ENCODE measurements at places on chromosomes 6 and 20.

DNA sequence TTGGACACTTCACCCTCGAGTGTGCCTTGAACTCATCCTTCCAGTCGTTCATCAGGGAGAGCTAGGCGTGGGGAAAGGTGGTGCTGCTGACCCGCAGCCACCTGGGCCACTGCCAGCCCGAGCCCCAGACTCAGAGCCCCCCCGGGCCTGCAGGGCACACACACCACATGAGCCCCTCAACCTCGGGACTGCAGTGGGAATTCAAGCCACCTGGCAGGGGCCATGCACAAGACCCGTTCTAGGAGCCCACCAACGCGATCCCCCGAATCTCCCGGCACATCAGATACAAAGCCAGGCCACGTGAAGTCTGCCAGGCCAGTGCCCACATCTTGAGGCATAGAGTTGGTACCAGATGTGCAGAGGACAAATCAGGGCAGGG is 2.8 kb downstream of the ZNF512B start:
- DNase-seq: no peak

DNA sequence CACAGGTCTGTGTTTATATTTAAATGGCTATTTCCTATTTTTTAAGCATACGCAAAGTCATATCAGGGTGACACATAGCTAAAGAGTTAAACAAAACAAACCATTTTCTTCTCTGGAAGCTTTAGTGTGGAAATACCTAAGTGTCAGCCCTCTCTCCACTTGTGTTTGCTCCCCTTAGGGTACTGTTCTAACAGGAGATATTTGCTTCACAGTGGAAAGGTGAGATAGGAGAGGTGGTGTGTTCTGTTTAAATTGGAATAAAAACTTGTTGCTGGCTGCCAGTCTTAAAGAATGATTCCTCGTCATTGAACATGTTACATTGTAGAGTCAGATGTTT is 18.9 kb downstream of the PHACTR2 start:
- DNase-seq: no peak

DNA sequence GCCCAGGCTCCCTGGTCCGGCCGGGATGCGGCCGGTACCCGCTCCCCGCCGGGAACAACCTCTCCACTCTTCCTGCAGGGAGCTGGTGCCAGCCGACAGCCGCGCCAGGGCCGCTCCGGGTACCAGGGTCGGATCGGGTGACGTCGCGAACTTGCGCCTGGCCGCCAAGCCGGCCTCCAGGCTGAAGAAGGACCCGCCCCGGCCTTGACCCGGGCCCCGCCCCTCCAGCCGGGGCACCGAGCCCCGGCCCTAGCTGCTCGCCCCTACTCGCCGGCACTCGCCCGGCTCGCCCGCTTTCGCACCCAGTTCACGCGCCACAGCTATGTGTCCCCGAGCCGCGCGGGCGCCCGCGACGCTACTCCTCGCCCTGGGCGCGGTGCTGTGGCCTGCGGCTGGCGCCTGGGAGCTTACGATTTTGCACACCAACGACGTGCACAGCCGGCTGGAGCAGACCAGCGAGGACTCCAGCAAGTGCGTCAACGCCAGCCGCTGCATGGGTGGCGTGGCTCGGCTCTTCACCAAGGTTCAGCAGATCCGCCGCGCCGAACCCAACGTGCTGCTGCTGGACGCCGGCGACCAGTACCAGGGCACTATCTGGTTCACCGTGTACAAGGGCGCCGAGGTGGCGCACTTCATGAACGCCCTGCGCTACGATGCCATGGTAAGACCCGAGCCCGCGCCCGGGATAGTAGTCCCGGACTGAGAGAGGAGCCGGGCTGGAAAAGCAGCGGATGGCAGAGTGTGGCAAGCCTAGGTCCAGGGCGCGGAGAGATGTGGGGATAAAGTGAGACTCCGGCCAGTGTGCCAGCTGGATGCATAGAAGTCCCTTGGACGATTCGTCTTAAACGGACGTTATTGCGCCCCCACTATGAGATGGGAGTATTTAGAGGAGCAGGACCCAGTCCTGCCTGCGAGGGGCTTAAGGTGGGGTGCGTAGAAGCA is at the start of gene NT5E:
Gene NT5E (plus strand): TSS at position 266 of the 942 bp plus-strand sequence. CDS start 57 bp downstream, at position 323.
- DNase-seq: no peak

DNA sequence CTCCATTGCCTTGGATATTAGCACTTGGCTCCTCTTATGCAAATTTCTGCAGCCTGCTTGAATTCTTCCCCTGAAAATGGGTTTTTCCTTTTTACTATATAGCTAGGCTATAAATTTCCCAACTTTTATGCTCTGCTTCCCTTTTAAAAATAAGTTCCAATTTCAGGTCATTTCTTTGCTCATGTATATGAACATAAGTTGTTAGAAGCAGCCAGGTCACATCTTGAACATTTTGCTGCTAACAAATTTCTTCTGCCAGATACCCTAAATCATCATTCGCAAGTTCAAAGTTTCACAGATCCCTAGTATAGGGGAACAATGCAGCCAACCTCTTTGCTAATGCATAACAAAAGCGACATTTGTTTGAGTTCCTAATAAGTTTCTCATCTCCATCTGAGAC is 34.5 kb upstream of the ENPP4 start:
- DNase-seq: no peak

DNA sequence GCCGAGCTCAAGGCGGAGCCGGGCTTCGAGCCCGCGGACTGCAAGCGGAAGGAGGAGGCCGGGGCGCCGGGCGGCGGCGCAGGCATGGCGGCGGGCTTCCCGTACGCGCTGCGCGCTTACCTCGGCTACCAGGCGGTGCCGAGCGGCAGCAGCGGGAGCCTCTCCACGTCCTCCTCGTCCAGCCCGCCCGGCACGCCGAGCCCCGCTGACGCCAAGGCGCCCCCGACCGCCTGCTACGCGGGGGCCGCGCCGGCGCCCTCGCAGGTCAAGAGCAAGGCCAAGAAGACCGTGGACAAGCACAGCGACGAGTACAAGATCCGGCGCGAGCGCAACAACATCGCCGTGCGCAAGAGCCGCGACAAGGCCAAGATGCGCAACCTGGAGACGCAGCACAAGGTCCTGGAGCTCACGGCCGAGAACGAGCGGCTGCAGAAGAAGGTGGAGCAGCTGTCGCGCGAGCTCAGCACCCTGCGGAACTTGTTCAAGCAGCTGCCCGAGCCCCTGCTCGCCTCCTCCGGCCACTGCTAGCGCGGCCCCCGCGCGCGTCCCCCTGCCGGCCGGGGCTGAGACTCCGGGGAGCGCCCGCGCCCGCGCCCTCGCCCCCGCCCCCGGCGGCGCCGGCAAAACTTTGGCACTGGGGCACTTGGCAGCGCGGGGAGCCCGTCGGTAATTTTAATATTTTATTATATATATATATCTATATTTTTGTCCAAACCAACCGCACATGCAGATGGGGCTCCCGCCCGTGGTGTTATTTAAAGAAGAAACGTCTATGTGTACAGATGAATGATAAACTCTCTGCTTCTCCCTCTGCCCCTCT is 1.1 kb downstream of the CEBPB start:
- peak; percentile 45 for DNase-seq

GRCh38 chr6:6883011-6883410 is 224.8 kb upstream of the RREB1 start:
- no peak for DNase-seq

DNA sequence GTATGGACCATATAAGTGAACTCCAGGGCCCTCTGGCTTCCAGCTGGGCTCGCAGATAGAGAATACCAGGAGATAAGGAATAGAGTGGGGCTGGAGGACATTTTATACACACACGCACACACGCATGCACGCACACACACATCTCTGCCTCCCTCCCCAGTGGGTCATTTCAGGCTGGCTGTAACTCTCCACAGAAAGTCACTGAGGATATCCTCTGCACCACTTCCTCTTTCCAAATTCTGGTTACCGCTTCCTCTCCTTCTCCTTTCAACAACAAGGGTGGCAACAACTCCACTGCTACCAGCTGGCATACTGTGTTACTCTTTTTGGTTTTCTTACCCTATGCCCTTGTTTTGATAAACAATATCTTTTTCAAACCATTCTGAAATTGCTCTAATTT is 280.2 kb downstream of the COL12A1 start:
- DNase-seq: no peak

DNA sequence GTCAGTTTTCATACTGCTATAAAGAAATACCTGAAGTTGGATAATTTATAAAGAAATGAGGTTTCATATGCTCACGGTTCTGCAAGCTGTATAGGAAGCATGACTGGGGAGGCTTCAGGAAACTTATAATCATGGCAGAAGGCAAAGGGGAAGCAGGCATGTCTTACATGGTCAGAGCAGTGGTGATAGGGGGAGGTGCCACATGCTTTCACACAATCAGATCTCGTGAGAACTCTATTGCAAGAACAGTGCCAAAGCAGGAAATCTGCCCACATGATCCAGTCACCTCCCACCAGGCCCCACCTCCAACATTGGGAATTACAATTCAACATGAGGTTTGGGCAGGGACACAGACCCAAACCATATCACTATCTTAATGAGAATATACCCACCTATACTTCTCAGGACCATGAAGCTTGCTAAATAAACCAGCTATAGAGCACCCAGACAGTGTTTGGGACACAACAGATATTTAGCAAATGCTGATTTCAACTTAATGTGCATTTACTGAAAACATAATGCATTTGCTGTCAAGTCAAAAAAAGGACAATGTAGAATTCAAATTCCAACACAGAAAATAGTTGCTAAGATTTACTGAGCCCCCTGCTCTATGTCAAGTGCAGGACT is 63.8 kb downstream of the TNFRSF21 start:
- DNase-seq: no peak

GRCh38 chr6:2862712-2863181 is 21.1 kb upstream of the SERPINB1 start:
- DNase-seq: no peak

DNA sequence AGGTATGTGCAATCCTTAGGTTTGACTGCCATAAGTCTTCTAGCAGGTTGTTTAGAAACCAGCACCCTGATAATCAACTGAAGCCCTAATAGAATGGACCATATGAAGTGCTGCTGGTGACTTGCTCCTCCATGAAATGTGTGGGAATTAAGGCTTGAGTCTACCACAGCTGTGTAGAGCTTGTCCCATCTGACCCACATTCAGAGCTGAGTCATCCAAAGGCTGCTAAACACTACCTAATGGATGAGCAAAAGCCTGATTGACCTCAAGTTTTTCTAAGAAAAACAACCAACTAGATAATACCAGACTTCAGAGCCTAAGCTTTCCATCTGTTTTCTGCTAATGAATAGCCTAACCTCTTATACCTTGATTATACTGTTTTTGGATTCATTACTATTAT is 120.3 kb upstream of the MOCS1 start:
- no peak for DNase-seq

DNA sequence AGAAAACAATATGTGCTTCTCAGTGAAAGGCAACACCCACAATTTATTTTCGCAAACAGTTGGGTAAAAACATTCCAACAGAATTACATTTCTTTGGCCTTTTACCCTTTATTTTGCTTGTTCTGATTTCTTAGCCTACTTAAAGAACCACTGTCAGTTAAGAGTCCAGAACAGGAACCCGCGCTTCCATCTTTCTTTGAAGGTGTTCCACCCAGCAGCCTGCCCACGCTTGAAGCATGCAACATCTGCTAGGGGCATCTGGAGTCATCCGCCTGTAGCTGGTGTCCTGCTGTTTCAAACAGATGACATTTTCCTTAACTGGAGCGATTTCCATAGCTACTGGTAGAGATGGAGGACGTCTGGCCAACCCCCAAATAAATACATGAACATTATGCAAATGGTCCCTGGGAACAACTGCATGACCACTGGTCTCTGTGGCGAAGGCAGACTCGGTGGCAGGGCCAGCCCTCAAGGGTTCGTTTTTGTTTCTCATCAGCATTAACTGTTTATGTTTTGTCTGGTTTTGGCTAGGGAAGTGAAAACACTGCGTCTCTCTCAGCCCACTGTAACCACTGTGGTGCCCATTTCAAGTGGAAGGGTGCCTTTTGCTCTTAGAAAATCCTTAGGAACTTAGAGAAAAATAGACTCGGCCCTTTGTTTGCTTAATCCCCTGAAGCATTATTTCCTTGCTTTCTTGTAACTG is 51.6 kb downstream of the LAMA4 start:
- no peak for DNase-seq

- no peak for DNase-seq
These were observed 120.8 kb upstream of the B3GAT2 start for GRCh38 chr6:71077655-71078054.

DNA sequence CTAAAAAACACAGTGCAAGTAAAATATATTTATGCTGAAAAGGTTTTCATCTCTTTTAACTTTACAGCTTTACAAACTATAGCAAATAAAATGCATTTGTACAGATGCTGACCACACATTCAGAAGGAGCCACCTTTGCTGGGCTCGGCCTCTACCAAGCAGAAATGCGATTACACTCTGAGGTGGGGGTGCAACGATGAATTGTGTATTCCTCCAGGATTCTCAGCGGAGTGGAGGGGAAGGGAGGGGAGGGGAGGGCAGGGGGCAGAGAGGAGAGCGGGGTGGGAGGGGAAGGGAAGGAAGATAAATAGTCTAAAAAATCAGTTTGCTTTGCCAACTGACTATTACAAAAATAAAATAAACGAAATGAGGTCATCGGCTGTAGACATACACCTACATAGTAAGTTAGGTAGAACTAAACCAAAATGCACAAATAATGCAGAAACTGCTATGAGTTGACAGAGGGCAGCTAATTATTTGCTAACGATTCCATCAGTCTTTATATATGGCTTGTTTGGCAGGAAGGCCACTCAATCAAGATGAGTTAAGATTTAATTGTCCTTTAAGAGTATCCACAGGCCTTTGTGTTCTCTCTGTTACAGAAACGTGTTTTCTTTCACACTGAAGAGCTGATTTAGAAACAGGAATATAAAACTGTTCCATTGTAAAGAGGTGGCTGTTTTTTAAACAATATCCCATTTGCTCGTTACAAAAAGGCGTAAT is 90.1 kb downstream of the TAF4 start:
- DNase-seq: no peak

DNA sequence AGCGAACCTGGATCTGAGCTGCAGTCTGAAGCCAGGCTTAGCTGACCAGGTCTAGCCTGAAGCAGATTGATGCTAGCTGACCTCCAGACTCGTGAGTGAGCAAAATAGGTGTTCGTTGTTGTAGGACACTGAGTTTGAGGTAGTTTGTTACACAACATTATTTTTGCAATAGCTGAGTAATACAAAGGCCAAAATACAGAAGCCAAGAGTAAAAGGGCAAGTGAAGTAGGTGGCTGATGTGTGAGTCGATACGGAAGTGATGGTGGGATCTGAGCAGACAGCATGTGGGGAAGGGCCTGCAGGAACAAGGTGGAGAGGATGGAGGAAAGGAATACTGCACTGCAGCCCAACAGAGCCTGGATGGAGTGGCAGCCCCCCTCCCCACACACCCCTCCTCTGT is 8.5 kb upstream of the SPATS1 start:
- DNase-seq: no peak

DNA sequence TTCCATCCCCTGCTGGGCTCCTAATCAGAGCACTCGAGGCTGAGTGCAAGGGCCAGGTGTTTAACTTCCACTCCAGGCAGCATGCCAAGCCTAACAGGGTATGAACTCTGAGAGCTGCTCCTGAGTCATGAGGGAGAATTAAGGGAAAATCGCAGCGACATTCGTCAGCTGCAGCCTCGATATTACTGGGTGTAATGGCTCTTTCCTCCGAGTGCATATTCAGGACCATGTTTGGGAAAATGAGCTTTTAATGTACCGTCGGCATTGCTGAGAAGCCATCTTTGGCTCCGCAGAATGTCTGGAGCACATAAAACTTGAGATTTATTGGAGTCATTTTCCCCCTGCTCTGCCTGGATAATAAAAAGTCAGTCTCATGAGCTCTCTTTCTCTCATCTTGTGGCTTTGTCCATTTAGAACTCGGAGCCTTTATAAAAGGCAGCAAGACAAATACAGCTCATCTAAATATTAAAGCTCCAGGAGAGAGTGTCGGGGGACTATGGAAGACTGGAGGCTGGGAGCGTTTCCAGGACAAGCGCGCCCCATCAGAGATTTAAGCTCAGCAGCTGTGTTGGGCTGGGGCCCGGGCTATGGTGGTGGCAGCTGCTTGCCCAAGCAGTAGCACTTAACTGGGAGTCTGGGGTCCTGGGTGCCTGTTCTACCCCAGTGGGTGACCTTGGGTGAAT is 103.7 kb downstream of the TOX2 start:
- DNase-seq: peak; percentile 11

Data from anterior cingulate cortex (tissue), 58 donors.